ENCODE measurements at places on chromosomes 6 and 20.

DNA sequence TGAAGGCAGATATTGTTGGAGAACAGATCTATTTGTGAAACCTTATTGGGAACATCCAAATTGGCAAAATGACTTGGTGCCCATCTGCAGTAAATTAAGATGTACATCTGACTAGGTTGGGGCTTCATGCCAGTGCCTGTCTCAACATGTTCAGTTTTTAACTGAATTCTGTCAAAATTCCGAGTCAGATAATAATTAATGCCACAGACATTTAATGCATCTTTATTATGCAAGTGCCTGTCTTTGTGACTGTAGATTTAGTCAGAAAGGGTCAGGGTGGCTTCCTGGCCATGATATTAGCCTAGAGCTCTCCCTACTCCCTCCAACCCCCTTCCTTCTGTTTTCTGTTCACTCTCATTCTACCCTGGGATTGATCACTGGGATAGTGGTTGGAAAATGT, 199.3 kb upstream of the FLRT3 start:
- no peak for DNase-seq

- no peak for DNase-seq
These were observed 11.3 kb downstream of the RAMACL start for GRCh38 chr6:166575205-166575604.

GRCh38 chr6:38142178-38142902, 322.8 kb downstream of the ZFAND3 start:
- no peak for DNase-seq

DNA sequence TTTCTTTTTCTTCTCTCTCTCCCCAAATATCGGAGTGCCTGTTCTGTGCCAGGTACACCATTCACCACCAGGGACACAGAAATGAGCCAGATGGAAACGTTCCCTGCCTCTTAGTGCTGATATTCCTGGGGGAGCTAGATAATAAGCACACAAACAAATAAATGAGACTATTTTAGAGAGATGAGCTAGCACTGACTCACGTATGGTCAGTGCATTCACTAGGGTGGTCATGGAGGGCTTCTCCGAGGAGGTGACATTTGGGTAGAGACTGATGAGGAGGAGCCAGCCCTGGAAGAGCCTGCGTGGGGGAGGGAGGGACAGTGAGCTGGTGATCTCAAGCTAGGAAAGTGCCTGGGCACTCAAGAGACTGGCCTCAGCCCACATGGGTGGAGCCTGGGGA, 252.3 kb upstream of the KCNG1 start:
- no peak for DNase-seq

DNA sequence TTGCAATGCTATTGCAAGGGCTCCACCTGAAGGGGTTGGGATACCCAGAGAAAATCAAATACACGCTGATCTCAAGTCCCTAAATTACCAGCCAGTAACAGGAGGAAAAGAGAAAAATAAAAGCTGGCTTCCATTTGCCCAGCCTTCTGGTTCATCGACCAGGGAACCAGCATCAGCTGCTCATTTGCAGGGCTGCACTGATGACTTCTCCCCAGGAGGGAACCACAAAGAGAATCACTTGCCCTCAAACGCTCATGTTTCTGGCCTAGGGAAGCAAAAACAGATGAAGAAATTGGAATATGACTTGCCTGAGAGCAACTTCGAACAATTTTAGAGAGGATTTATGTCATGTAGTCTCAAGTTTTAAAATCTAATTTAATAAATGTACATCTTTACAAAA, 119.7 kb downstream of the SH3BGRL2 start:
- no peak for DNase-seq

DNA sequence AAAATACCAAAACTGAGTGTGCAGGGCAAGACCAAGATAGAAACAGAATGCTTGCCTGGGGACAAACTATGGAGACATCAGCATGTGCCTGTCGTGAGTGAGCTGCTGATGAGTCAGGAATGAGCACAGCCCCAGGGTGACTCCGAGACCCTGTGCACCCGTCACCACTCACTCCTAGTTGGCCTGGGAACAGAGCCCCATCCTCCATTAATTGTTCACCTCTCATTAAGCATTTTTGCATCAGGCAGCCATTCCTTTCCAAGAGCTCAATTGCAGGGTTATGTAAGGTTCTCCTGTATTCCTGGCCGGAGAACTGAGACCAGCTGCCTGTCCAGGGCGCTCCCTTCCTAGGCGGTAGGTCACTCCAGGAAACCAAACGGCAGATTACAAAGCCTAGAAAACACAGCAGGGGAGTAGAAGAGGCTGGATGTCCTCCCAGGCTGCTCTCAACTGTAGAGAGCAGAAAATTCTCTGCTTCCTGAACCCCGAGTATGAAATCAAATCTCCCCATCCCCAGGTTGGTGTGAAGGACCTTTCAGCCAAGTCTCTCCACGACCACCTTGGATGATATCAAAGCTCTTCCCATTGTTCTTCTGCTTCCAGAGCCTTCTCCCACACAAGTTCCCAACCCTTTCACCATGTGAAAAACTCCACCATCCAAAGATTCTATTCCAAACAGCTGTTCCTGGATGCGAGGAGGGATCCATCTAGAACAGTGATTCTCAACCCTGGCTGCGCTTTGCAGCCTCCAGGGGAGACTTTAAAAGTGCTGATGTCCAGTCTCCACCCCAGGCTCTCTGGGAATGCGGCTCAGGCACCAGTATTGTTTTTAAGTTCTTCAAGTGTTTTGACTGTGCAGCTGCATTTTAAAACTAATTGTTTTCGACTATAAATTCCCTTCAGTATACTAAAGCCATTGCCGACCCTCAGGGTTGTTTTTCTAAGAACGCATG, 532.6 kb upstream of the JARID2 start:
- no peak for DNase-seq

GRCh38 chr6:51553246-51554015, 534.0 kb downstream of the PKHD1 start:
- no peak for DNase-seq

GRCh38 chr6:286681-287488, 5.4 kb upstream of the DUSP22 start:
- DNase-seq: no peak

DNA sequence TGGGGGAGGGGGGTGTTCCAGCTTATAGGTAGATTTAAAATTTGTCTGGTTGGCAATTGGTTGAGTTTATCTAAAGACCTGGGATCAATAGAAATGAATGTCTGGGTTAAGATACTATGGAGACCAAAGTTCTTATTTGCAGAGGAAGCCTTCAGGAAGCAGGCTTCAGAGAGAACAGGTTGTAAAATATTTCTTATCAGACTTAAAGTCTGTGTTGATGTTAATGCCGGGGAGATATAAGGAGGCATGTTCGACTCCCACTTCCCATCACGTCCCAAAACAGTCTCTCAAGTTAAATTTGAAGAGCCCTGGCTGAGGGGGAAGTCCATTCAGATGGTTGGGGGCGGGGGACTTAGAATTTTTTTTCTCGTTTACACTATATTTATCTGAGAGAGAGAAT, 12.3 kb upstream of the BLCAP start:
- DNase-seq: no peak

GRCh38 chr20:37430778-37431460, 85.0 kb downstream of the SRC start:
- DNase-seq: no peak

DNA sequence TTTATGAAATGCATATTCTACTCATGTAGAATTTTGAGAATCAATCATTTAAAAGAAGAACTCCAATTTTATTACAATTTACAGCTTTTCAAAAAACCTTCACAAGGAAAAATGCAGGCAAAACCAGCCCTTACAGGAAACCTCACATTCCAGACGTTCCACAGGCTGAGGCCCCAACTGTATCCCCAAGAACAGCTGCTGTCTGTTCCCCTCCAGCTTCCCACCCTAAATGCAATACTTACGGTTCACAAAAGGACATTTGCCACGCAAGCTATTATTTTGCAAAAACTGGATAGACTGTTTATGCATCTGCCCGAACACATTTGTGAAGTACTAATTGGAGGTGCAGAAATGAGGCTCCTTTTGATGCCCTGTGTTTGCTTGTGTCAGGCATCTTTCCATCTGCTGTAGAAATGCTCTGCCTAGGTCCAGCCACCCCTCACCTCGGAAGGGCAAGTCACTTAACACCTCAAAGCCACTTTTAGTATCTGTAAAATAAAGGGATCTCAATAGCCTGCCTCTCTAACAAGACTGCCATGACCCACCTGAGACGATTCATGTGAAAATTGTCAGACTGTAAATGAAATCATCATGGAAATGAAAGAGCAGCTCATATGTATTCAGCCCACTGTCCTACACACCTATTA, 26.5 kb downstream of the PDE10A start:
- DNase-seq: no peak

GRCh38 chr20:33945391-33946081, 48.2 kb upstream of the RALY start:
- peak; percentile 83 for DNase-seq

- peak; percentile 65 for DNase-seq
These were observed 827 bp downstream of the E2F3 start for GRCh38 chr6:20402342-20403069.

DNA sequence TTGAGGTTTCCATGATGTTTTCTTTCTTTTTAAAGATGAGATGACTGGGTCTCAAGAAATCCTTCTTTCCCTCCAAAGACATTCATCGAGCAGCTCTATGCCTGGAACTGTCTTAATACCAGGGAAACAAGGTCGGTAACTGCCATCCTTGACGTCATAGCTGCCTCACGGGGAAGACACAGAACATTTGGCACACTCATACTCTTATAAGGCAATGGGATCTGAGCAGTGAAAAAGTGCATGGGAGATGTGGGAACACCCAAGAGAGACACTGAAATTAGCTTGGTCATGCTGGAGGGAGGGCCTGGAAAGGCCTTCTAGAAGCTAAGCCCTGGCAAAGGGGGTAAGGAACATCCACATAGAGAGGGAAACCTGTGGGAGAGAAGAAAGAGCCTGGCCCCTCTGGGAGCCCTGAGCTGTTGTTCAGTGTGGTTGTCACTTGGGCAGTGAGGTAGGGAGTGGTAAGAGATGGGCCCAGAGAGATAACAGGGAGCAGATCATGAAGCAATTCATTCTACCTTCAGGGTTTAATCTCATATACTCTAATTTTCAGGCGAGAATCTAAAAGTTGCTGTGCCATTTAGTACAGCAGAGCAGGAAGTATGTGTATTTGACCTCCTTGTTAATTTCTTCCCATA, 30.8 kb downstream of the CLIC5 start:
- DNase-seq: no peak

DNA sequence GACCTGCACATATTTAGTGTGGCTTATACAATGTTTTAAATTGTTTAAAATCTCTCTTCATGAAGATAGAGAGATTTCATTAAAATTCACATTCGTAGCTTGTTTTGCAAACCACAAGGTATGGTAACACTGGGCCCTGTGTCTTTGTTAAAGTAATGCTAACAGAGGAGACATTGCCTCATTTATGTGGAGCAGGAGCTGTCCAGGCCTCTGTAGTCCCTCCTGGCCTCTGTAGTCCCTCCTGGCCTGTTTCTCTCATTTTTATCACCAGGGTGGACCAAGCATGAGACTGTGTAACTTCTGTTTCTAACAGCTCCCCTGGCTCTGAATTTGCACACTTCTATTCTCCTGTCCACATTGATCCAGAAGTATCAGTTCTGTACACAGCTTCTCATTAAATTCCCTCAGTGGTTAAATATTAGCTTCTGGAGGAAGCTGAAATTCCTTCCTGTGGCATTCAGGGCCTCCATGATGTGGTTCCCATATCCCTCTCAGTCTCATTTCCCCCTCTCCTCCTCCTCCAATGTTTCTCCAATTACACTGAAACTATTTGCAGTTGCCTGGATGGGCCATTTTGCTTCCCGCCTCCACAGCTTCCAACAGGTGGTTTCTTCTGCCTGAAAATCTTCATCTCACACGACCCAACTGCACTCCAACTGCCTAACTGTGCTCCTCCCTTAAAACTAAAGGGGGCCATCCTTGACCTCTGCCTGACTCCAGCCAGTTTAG, 340.4 kb downstream of the SYNE1 start:
- no peak for DNase-seq

GRCh38 chr6:129490521-129491255, 219.3 kb downstream of the ARHGAP18 start:
- DNase-seq: no peak

GRCh38 chr6:167409079-167409478, 84.2 kb downstream of the TTLL2 start:
- no peak for DNase-seq

DNA sequence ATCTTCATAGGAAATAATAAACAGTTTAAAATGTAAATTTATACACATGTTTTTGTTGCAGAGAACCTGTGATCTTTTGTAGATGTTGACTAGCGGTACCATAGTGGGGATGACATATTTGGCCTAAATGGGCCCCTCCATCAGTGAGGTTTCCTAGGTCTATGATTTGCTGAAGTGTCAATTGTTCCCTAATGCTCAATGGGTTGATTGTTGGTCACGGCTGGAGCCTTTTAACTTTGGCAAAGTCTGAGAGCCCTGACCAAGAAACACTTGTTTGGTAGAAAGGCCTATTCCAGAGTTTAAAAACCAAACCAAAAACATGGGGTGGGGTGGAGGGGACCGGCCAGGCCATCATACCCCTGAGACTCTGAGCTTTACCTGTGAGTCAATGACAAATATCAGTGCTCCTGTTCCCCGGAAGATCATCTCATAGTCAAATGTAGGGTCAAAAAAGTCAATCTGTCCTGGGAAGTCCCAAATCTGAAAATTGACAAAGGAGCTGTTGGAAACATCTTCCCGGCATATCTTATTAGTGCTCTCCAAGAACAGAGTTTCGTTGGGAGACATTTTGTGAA, 25.1 kb downstream of the RRAGD start:
- DNase-seq: no peak

DNA sequence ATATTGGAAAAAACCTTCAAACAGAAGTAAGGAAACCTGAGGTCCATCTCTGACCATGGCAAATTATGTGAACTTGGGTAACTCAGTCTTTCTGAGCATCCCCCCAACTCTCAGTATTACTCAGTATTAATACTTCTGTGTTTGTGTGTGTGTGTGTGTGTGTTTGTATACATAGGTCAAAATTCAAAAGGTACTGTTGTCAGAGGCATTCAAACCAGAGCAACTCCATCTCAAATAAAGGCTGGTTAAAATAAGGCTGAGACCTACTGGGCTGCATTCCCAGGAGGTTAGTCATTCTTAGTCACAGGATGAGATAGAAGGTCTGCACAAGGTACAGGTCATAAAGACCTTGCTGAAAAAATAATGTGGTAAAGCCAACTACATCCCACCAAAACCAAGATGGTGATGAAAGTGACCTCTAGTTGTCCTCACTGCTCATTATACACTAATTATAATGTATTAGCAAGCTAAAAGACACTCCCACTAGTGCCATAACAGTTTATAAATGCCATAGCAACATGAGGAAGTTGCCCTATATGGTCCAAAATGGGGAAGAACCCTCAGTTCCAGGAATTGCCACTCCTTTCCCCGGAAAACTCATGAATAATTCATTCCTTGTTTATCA, 33.3 kb upstream of the SLC22A16 start:
- no peak for DNase-seq

- no peak for DNase-seq
These were observed 18.1 kb upstream of the SNRPB2 start for GRCh38 chr20:16711661-16712258.

- DNase-seq: no peak
These were observed 5.0 kb downstream of the ATP5F1E start for GRCh38 chr20:59026904-59027740.

GRCh38 chr6:113560908-113561307, 296.2 kb upstream of the MARCKS start:
- no peak for DNase-seq

DNA sequence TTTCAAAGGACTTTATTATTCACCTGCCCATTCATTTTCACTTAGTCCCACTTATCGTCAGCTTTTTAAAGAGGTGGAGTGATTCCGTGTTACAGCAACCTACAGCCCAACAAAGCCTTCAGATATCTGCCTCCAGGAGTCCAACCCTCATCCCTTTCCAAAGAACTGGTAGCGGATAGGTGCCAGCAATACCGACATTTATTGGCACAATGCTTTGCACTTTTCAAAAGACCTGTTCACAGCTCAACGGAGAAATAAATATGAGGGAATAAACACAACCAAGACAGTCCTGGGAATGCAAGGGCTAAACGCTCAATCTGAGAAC, 819 bp upstream of the MTRF1L start:
- DNase-seq: no peak

All from head of caudate nucleus (tissue), 42 donors.